ENCODE measurements at places on chromosomes 13 and 19. TPM values are rescaled to one million over a fixed set of nuclear protein-coding genes. Genes with fewer than 3 reads are reported as not detected.

Gene LILRB1
- not detected for total RNA-seq

Gene PABPC3
- 0.06 TPM for total RNA-seq

Gene TNFSF11
- total RNA-seq, result 0.08 TPM

Gene SYNGR4
- 0.35 TPM for total RNA-seq

Gene KLHL1
- not detected for total RNA-seq

Gene CCDC122
- 0.39 TPM for total RNA-seq
